ENCODE measurements at places on chromosomes 1 and 21.

DNA sequence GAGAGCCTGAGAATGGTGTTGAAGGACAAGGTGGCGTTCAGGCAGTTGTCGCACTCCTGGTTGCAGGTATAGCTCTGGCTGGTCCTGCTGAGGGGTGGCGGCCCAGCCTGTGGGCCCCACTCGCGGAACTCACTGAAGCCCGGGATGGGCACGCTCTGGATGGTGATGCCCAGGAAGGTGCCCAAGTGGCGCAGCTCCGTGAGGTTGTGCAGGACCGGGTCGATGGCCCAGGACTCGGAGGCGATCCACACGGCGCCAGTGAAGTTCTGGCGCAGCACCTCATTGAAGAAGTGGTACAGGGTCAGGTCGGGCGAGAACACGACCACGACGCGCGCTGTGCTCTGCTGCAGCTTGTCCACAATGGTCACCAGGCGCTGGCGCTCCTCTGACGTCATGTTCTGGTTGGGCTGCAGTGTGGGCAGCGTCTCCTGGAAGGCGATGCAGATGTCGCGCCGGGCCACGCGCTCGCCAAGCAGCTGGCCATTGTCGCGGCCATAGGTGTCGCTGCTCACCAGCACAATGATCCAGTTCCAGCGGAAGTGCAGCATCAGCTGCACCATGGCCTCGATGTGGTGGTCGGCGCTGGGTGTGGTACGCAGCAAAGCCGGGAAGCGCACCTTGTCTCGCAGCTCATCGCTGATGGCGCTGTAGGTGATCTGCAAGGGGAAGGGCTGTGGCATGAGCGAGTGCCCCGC lies 5.0 kb downstream of the TAS1R2 start:
- DNase-seq = no peak

DNA sequence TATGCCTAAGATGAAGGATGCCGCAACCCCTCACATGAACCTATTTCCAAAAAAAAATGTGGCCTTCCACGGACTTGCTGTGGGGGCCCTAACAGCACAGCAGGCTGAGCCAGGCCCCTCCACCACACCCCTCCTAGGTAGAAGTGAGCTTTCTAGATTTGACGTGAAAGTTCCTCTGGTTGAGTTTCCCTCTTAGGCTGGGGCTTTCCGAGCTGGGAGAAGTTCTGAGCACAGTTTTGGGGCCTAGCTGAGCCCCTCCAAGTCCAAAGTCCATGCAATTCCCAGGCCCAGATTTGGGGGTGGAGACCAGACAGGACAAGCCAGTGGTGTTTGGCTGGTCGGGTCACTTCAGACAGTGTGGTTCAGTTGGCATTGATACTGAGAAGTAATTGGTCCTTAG lies 13.8 kb upstream of the PHLDA3 start:
- DNase-seq = no peak

DNA sequence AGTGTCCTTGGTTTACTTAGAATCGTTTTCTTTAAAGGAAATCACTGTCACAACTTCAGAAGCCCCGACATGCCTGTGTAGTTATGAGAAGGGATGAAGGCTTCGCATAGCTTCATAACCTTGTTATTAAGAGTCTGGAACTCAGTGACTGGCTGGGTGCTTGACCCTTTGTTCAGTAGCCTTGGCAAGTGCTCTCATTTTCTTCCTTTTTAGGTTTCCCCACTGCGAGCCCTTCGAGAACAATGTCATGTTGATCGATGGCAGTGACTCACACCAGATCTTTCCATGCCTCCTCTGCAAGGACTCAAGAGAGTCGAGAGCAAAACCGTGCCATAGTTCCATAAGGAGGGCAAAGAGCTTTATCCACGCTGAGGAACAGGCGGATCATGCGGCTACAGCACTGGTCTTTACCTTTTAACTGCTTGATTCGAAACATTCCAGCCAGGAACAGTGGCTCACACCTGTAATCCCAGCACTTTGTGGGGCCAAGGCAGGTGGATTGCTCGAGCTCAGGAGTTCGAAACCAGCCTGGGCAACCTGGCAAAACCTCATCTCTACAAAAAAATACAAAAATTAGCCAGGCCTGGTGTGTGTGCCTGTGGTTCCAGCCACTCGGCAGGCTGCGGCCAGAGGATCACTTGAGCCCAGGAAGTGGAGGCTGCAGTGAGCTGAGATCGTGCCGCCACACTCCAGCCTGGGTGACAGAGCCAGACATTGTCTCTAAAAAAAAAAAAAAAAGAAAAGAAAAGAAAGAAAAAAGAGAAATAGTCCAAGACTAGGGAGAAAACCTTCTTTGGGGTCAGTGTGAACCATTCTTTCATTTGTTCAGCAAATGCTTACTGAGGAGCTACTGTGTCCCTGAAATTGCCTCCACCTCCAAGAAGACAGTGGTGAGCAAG lies 95.4 kb upstream of the ERRFI1 start:
- DNase-seq = peak; percentile 86

DNA sequence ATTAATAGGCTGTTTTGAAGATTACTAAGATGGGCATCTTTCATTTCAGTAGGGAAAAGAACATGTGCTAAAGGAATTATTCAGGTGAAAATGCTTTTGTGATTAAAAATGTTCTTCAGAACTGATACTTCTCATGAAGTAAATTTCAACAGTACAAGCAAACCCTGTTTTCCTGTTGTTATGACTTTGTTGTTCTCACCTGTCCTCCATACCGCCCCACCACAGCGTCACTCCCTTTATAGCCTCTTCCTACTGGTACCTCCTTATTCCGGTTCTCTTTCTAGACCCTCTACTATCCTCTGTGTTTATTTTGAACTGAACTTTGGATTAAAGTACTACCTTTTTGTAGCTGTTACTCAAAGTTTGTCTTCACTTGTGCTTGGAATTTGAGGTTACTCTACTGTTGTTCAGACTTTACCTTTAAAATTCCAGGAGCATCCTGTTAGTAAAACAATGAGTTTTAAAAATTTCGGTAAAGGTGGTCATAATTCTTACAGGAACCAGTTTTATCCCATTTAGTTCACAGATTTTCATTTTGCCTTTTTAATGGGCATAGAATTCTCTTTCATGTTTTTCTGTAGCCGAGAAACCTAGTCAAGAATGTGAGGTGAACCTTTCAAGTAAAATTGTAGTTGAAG lies 10.9 kb downstream of the CNST start:
- no peak for DNase-seq

DNA sequence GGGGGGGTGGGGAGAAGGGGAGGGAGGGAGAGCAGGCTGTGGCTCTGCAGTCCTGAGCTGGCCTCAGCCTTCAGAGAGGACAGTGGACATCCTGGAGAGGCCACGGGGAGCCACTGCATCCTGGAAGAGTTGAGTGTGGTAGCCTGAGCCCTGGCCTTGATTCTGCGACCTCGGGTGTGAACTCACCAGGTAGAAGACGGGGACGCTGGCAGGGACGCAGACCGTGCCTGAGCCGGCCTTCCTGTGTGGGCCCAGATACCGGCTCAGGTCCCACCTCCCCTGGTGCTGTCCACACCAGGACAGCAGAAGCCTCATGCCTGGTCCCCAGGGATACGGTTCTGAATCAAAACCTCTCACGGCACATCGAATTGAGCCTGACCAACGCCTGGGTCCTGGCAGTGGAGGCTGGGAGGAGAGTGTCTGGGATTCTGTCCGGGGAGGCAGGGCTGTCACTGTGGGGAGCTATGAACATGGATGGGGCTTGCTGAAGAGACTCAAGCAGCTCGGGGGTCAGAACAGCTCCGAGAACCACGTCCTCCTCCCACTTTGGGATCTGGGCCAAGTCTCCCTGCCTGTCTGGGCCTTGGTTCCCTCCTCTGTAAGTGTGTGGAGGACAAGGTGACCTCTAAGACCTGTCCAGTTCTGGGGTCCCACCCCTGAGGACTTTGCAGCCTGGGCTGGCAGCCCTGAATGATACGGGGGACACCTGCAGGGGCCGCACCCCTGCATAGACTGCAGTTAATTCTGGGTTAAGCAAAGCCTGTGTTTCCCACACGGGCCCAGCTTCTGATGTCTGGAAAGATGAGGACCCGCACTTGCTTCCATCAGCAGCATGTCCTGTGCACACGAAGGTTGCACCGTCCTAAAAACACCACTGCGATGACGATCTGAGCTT lies 30.4 kb downstream of the RRP1 start:
- no peak for DNase-seq

Measured in Caki2 (cell line).